ENCODE measurements at places on chromosomes 6 and 20.

- DNase-seq = no peak
Observed at GRCh38 chr6:168495636-168496035, 54.7 kb downstream of the SMOC2 start.

DNA sequence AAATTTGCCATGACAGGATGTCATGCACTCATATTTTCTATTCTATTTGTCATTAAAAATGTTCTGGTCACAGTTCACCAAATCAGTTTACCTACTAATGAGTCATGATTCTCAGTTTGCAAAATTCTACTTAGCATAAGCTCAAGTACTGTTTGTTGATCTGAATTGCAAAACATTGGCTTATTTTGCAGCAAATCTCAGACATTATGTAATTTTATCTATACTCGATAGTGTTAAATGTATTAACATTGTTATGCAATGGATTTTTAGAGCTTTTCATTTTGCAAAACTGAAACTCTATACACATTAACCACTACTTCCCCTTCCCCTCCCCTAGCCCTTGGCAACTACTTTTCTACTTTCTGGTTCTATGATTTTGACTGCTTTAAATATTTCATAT is 213.8 kb upstream of the ZFP64 start:
- no peak for DNase-seq

GRCh38 chr6:28719275-28719940 is 193.7 kb downstream of the GPX5 start:
- DNase-seq = no peak

- DNase-seq = no peak
Observed at GRCh38 chr6:117477988-117478852, 4.3 kb upstream of the DCBLD1 start.

GRCh38 chr6:42963855-42964605 is 3.5 kb downstream of the GNMT start:
- DNase-seq = no peak

- no peak for DNase-seq
Observed at GRCh38 chr20:17494201-17494600, 37.0 kb downstream of the BFSP1 start.

DNA sequence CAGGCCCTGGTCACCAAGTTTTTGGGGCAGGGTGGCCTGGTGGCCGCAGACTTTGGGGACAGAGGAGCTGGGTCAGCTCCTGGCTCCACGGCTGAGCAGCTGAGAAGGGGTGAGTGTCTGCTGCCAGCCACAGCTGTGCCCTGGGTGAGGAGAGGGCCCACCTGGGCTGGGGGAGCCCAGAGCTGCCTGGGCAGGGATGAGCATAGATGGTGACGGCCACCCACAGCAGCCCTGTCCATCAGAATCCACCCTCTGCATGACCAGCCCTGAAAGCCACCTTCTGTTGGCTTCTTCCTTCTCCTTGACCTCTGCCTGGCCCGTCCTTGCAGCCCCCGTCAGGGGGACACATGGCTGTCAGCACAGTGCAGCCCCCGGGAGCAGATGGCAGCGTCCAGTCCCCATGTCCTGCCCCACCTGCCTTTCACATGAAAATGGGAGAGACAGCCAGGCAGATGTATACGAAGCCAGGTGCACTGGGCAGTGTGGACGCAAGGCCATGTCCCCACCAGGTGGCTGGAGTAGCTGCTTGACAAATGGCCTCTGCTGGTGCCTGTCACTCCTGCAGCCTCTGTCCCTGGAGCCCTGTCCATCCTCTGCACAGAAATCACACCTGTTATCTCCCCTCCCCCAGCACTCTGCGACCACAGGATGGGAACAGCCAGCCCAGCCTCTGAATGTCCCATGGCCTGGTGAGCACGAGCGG is 220.8 kb downstream of the PREX1 start:
- DNase-seq = no peak

DNA sequence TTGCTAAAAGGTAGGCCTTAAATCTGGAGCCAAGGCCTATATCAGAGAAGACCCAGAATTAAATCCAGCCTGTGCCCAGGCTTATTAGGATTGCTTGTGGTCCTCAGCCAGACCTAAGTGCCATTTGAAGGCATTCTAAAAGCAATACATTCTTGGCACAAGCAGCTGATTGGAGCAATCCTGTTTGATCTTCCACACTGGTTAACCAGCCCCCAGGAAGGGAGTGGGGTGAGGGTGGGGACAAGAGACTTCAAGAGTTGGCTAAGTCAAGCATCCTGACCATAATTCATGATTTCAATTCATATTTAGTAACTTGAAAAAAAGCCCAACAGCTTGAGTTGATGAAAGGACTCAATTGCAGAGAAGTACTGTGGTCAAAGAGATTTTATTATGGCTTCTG is 128.9 kb downstream of the KIF13A start:
- no peak for DNase-seq

DNA sequence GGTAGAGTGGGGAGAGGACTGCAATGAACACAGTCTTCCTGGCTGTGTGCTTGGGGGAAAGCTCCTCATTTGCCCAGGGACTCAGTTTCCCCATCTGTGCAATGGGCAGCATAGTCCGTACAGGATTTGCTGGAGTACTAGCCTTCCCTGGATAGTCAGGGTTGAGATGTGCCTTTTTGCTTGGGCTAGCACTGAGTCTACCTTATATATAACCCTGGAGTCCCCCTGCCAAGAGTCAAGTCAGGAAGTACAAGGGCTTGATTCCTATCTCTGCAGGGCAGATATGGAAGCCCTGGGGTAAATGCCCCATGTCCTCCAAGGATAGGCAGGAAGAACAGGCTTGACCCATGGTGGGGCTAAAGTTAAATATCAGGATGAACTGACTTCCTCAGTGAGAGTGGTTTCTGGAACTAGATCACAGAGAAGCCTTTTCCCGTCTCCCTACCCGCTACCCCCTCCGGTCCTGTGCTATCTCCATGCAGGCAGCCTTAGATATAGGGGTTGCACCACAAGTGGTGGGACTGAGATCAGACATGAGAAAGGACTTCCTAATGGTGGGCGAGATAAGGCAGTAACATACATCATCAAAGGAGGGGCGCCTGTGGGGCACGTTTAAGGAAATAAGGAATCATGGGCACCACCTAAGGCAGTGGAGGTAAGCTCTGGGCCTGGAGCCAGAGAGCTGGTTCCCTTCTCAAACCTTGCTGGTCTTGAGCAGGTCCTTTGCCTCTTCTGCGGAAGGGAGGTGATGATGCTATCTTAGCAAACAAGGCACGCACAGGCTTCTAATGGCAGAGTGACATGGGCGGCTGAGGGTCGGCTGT is 157.9 kb downstream of the MRPL14 start:
- DNase-seq = no peak

DNA sequence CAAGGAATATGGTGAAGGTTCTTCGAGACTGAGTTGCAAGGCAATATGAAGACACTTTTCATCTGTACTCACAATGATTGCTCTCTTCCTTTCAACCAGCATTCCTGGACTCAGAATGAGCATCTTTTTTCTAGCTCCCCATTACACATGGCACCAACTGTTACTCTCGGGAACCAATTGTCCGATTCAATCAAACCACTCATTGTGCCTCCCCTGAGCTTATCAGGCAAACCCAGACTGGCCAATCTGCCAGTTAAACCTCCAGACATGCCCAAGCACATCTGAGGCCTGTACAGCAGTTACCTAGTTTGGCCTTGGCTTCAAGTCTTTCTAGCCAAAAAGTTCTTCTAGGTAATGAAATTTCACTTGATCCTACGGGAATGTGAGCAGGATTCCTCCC is 164.1 kb downstream of the ID4 start:
- no peak for DNase-seq

Measured in stimulated activated CD4-positive, alpha-beta T cell treated with anti-CD3 and anti-CD28 coated beads, Interleukin-2, amount 100 ng/mL, for 4 hours (primary cell).